CD4-positive, alpha-beta T cell (primary cell): ENCODE measurements at places on chromosomes 5 and 9. TPM values are rescaled to one million over a fixed set of nuclear protein-coding genes. Genes with fewer than 3 reads are reported as not detected.

CCNJL gene
- total RNA-seq = not detected

SV2C gene
- total RNA-seq = 0.03 TPM

- no peak overlapping the region for H3K27ac ChIP-seq
- H3K36me3 ChIP-seq = no peaks in the 10 kb centered on the region
- DNase-seq = no peak
- peaks cover 10% of the 10 kb centered on the region for H3K4me1 ChIP-seq
- H3K27me3 ChIP-seq = peaks cover 26% of the 10 kb centered on the region
Observed at GRCh38 chr5:149143470-149143869, 2.2 kb downstream of the ABLIM3 start.

ADAMTS19 gene
- total RNA-seq = not detected

DNA sequence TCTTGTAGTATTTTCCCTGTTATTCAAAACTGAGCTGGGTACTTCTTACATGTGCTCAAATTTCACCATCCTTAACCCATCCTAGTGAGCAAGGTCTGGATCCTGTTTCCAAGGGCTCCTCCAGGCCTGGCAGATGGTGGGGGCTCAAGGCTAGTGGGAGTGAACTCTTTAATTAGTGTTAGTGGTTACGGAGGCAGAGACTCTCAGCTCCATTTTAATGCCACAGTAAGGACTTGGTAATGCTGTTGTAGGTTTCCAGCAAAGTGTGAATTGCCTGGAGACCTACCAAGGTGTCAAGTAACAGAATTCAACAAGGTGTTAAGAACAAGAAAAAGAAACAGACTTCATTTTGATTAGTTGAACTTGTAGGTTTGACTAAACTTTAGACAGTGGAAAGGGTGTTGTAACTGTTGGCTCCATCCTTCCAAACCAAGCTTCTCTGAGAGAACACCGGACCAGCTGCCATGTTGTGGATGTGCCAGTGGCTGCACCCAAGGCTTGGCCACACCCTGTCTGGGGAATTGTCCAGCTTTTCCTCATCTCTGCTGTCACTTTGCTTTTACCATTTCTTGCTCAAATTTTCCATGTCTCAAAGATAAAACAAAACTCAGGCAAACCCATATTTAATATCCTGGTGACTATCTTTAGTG lies 98.7 kb downstream of the ADCY2 start:
- no peaks in the 10 kb centered on the region for H3K36me3 ChIP-seq
- no peaks in the 10 kb centered on the region for H3K27me3 ChIP-seq
- H3K27ac ChIP-seq = no peak overlapping the region
- H3K4me1 ChIP-seq = no peaks in the 10 kb centered on the region
- H3K4me3 ChIP-seq = no peak overlapping the region
